ENCODE measurements at places on chromosomes 5 and 9. TPM values are rescaled to one million over a fixed set of nuclear protein-coding genes. Genes with fewer than 3 reads are reported as not detected.

DNA sequence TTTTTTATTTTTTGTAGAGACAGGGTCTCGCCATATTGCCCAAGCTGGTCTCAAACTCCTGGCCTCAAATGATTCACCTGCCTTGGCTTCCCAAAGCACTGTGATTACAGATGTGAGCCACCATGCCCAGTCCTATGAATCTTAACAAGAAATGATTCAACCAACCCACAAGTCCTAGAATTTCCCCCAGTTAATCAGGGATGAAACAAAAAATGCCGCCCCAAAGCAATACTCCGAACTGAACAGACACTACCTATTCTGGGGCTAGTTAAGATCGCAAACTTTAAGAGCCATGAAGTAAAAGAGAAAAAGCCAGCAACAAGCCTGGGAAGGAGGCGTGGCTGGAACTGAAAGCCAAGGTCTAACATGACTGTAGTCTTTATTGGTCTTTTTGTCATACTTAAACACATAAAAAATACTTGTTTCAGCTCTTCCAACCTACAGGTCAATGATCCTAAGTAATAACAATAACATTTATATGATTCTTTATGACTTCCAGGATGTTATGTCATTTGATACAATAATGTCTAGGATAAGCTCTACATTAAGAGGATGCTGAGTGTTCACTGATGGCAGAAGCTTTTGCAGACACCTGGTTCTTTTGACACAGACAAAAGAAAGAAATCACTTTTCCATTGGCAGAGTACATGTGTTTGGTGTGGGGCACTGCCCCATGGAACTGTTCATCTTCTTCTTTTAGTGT lies 361.1 kb upstream of the TLE4 start:
- no peak for DNase-seq

DNA sequence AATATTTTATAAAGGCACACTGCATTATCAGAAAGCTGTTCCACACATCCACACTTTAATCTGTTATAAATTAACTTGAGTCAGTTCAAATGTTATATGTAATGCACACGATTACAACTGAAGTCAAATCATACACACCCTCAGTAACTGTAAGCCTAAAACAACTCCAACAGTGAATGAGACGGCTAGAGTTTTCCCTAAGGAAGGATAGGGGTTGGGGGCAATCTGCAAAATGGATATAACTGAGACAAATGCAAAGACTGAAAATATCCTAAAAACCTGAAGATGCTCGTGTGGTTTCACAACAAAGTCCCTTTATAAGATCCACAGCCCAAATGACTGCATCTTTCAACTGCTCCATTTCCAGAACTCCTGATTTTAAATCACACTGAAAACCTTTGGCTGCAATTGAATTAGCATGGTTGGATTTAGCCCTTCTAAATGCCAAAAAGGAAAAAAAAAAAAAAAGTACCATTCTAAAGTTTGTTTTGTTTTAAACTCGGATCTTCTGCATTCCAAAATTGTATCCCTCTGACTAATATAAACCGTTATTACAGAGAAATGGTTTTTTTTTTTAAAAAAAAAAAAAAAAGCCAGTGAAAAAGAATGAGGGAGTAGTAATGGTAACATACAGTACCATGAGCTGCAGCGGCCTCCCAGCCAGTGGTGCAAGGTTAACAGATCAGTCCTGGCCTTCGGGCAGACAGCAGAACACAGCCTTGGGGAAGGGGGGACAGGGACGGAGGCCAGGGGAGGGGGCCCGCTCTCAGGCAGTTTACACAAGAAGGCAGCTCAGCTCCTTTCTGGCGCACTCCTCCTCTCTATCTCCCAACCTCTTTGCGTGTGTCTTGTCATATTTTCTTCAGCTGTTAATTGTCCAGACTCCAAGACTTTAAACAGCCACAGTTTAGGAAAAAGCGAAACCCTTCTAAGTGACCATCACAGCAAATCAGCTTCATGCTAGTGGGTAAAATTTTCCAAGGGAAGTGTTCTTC lies 166.1 kb downstream of the BNC2 start:
- DNase-seq = peak; percentile 55

DNA sequence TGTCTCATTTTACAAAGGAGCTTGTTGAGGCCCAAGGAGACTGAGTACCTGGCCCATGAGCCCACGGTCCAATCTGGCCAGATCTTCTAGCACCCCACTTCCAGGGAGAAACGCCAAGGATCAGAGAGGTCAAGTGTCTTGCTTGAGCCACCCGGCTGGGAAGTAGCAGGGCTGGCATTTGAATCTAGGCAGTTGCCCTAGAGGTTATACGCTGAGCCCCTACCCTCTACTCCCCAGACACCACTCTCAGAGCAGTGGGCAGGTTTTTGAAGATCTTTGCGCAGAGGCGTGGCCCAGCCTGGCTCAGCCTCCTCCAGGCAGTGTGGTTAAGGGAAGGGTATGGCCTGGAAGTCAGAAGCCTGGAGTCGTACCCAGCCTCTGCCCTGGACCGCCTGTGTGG lies 5.8 kb upstream of the NUP214 start:
- DNase-seq = no peak

DNA sequence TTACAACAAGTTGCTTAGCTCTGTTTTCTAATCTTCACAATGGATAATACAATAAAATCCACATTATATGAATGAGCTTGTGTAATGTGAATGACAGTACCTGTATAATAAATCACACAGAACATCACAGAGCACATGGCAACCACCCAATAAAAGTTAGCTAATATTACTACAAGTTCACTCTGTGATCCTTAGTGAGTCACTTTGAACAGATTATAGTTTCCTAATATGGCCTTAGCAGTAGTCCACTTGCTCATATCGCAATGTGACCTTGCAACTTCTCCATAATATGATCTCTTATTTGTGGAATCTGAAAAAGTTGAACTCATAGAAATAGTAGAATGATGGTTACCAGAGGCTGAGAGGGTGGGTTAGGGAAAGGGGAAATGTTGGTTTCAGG lies 361.3 kb downstream of the PTPRD start:
- DNase-seq = no peak

DNA sequence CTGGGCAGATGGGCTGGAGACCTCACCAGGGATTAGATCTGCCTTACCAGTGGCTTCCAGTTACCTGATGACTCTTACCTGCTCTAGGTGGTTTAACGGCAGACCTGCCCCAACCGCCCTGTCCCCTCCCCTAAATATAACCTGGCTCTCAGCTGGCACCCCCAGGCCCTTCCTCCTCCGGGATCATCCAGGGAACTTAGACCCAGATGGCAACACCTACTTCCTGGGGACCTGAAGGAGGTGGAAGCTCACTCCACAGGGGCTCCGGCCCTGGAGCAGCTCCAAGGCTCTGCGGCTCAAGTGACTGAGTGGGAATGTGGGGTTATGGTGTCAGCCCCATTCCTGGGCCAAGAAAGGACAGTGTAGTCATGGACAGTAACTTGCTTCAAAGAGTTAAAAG lies 130.4 kb downstream of the OLFM1 start:
- no peak for DNase-seq

GRCh38 chr5:150503977-150504620 lies 3.8 kb upstream of the NDST1 start:
- DNase-seq = no peak

Gene PCDHGC3
- 61.1 TPM for polyA plus RNA-seq

Gene BRD3
- polyA plus RNA-seq = 7.2 TPM

Gene MARCOL
- polyA plus RNA-seq = not detected

DNA sequence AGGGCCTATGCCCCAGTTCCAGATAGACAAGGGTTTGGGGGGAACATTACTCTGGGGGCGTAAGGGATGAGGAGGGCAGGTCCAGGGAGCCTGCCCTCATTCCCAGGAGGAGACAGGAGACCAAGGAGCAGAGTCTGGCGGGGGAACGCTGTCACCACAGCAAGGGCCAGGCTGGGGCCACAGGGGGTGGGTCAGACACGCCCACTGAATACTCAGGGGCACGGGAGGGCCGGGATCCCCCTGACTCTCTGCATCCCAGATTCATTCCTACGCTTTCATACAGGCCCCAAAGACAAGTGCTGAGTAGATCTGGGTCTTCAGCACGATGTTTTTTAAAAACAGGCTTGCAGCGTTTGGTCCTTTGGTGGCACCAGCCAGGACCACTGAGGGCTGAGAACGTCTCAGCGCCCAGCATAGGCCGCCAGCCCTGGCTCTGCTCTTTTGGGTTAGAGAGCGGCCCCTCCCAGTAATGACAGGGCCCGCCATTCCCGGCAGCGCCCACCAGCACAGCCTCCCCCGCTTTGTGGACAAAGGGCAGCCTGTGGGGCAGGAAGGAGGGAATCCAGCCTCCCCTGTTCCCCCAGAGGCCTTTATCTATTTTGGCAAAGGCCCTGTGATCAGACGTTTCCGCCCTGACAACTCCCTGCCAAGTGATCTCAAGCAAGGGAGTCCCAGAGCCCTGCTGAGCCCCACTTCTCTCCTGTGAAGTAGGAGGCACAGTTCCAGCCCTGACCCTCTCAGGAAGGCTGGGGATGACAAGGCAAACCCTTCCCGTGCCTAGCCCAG lies 24.9 kb downstream of the NEK6 start:
- DNase-seq = no peak

Gene F2RL1
- 11.4 TPM for polyA plus RNA-seq

DNA sequence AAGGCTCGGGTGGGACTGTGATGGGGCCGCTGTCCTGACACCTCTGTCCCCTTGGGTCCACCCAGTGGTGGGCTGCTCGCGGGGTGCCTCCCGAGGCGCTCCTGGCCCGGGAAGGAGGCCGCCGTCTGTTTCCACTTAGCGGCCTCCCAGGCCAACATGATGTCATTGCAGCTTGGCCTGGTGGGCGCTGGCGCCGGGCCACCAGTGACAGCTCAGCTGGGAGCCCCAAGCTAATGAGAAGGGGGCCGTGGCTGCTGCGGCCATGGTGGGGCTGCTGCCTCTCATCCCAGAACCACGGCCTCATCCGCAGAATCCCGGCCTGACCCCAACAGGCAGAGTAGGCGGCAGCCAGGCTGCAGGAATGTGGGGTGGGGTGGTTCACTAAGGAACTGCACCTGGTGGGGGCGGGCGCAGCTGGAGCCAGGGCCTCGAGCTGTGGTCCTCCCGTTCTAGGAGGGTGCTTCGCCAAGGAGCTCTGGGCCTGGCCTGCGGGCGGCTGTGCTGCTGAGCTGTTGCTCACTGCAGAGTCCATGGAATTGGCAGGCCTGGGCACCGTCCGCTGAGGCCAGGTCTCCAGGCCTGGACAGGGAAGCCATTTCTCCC lies 123.5 kb upstream of the COL5A1 start:
- DNase-seq = no peak

Gene FXN
- polyA plus RNA-seq = 18.0 TPM

GRCh38 chr9:69985971-69986370 lies 57.7 kb upstream of the MAMDC2 start:
- DNase-seq = no peak

DNA sequence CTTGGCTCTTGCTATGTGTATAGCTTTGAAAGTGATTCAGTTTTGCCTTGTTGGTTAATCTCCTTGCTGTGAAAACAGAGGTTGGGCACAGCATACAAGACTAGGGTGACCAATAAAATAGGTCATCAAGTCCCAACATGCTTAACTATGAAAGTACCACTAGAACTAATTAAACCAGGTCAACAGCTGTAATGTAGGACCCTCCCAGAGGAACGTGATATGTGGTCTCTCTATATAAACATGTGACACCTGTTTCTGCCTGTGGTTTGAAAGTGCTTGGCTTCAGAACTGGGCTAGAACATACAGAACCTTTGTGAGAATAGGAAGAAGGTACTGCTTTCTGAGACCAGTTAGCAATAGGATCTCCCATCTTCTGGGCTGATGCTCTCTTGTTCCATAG lies 297.1 kb downstream of the FBXL7 start:
- DNase-seq = no peak

DNA sequence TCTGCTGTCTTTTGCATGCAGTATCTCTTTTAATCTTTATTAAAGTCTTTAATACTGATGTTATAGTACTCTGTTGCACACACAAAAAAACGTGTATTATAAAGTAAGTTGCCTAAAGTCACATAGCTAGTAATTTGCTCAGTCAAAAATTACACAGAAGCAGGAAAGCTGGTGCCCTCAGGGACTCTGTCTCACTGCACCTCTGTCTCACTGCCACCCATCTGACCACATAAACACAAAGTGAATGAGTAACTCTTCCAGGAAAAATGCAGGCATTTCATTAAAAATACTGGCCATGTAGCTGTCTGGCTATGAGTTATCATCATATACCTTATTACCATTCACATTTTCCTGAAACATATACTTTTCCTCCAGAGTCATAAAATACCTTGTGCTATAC lies 591.7 kb downstream of the CSNK1G3 start:
- DNase-seq = no peak

Gene SPINK6
- polyA plus RNA-seq = not detected

DNA sequence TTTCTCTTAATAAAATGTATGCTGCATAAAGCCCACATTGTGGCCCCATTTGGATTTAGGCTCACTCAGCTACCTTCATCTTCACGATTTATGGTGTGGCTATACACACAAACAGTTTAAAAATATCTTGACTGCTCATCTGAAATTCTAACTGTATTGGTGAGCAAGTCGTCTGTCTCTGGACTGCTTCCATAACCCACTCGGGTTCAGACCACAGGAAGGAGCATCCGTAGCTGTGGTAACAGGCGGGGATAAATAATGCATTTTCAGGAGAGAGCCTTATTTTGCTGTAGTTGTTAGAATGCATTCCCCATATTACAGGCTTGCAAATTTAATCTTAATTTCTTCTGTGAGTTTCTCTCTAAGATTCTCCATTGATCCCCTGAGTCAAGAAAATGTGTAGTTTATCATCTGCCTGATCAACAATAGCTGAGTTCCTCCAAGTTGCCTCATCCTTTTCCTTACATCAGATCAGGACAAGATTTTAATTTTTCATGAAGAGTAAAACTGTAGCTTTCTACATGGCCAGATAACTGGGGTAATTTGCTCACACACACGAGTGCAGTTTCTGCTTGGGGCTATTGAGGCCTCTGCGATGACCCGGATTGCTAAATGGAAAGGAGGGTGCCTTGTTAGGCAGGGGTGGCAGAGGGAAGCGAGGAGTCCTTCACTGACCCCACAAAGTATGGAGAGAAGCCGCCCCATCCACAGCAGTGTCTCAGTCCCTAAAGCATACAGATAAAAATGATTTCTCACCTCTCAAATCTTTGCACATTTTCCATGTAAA lies 133.9 kb downstream of the FSTL4 start:
- DNase-seq = no peak

DNA sequence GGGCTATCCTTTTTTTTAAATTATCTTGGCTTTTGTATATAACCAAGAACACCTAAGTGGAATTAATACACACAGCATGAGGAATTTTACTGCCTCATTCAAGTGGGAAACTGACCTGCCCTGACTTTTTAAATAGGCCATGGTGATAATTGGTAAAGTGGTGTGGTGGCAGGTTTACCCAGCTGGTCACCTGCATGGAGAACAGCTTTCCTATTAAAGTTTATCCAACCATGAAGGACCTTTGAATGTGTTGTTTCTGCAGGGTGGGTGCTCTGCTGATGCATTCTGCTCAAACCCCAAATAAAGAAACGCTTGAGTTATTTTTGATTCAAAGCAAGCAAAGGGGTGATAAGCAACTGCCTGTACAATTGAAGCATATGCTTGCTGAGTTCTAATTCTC lies 261.0 kb upstream of the GRIN3A start:
- DNase-seq = no peak

Gene IFNA2
- not detected for polyA plus RNA-seq

GRCh38 chr5:35785601-35786085 lies 71.0 kb upstream of the IL7R start:
- no peak for DNase-seq

- no peak for DNase-seq
Measured at GRCh38 chr5:30001826-30002225, 1191.7 kb upstream of the CDH6 start.

- DNase-seq = no peak
Measured at GRCh38 chr5:176687881-176688280, 40.6 kb downstream of the TSPAN17 start.
